ENCODE measurements at places on chromosomes 1 and 21.

GRCh38 chr1:1171546-1172340 is 1.9 kb upstream of the TTLL10 start:
- no peak for DNase-seq

GRCh38 chr1:145701306-145701862 is 5.8 kb downstream of the PDZK1 start:
- DNase-seq, result no peak

DNA sequence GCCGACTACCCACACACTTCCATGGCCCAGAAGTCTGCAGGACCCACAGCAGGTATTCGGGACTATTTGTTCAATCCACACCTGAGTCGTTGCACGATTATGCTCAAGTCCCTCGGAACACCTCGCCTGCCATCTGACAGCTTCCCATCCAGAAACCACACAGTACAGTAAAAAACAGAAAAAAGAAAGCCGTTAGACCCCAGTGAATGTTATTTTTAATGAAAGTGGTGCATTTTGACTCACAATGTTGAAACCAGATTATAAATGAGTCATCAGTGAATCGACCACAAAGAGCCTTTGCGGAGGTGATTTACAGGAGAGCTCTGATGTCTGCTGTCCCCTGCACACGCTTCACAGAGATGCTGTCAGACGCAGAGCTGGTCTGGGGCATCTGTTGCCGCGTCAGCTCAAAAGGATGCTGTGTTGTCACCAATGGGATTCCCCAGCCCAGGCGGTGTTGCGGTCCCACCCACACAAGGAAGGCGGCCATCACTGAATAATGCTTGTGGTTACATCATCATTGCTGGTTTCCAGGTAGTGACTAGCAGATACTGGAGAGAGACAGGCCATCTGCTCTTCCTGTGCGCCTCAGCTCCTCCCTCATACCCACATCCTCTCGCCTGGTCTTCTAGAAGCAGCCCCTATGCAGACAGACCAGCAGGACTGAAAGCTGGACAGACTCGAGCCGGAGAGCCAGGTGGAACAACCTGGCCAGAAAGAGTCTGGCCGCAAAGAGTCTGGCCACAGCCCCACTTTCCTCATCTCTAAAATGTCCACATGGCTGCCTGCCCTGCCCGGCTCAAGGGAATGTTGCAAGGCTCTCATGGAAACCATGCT is 116.8 kb downstream of the TOMM20 start:
- DNase-seq, result peak; percentile 91

DNA sequence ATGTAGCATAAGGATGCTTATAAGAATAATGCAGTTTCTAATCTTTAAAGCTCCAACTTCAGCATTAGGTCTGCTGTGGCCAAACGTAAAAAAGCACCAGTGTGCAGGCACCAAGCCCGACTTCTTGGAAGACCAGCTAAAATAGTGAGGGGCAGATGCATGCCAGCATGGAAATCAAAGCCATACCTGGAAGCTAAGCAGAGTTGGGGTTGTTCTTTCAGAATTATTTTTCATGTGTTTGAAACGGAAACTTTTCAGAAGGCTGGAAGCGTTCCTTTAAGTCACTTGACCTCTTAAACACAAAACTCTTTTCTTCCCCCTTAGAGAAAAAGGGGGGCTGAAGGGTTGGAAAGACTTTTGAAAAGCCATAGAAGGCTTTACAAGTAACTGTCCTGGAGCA is 329.2 kb upstream of the C1orf87 start:
- no peak for DNase-seq

All from activated T-helper 1 cell treated with anti-CD3 and anti-CD28 coated beads, Interleukin-2, amount 50 U/mL, for 16 hours (primary cell).